Activated CD4-positive, CD25-positive, alpha-beta regulatory T cell treated with anti-CD3 and anti-CD28 coated beads, Interleukin-2, amount 50 U/mL, for 16 hours (primary cell): ENCODE measurements at places on chromosomes 16 and 17.

DNA sequence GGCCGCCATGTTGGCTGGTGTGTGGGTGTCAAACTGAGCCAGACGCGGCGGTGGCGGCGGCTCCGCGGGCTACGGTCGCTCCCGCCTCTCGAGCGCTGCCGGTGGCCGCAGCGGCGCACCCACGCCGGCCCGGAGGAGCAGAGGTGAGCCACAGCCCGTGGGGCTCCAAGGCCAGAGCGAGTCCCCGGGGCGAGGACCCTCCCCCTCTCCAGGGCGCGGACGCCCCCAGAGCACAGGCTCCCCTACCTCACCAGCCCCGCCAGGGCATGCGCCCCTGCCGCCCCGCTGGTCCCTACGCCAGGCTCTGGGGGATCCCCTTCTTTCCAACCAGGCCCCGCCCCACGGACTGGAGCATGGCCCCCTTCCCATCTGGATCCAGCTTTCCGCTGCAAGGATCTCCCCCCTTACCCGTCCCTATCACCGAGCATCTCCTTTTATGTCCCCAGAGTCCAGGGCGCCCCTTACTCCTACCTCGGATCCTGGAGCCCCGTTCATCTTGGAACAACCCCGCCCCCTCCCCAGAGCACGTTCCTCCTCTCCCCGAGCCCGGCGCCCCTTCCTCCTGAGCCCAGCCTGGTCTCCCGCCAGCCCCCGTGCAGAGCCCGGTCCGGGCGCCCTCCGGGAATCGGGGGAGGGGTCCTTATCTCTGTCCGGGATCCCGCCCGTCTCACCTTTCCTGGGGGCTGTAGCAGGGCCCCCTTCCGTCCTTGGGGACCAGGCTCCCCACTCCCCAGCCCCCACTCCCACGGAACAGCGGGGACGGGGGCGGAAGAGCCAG is 412 bp downstream of the EPN2 start:
- no peak for DNase-seq

DNA sequence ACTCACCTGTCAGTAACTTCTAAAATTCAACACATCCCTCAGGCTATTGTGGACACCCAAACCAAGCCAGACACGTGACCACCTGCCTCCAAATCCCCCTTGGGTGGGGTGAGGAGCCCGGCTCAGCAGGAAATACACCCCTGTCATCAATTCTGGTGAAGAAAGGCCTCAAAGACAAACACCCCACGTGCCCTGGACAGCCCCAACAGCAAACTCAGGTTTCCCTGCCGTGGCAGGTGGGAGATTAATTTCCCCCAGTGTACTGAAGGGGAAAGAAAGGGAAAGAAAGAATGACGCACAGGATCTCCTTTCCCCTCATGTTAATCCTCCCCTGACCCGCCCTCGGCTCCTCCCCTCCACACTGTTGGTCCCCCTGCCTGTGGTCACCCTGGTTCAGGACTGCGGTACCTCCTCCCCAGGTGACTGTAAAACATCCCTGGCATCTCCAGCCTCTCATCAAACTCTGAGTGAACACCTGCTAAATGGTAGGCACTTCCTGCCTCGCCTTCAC is 98.3 kb downstream of the ZNF423 start:
- DNase-seq, result no peak

GRCh38 chr16:46903255-46903905 is 19.2 kb downstream of the GPT2 start:
- DNase-seq, result no peak

DNA sequence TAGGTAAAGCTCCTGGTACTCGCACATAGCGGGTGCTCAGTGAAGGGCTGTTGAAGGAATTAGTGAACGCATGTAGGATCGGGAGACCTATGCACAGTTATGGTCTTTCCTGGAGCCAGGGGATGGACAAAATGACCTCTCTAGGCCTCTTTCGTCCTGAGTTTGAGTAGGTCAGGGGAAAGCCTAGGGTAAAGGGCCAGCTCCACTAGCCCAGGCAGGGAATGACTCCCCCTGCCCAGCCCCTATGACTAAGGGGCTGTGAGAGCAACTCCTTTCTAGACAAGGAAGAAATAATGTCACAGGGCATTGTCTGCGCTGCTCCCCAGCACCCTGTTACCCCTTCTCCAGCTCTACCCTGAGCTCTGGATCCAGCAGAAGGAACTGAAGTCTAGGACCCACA is 24.6 kb upstream of the FMNL1 start:
- no peak for DNase-seq

DNA sequence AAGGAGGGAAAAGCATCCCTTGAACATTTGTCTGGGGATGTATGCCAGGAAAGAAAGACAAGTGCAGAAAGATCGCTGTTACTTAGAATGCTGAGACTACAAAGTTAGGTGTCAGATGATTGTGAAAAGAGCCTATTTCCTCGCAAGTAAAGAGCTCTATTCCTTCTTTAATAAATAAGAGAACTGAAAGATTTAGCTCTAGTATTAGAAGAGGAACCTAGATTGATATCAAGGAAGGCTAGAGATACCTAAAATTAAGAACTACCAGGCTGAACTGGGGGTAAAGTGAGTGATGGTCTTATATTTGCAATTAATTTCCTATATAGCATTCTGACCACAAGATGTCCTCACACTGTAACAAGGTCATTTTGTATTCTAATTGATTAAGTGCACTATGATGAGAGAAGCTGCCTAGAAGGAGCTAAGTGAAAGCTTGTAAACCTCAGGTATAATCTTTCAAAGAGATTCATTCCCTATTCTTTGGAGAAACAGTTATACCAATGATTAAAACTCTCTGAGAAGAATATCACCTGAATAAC is 62.3 kb downstream of the SSH2 start:
- DNase-seq, result no peak
